ENCODE measurements at places on chromosomes 12 and 14.

- DNase-seq: no peak
Observed at GRCh38 chr12:79560225-79560889, 130.4 kb downstream of the PAWR start.

DNA sequence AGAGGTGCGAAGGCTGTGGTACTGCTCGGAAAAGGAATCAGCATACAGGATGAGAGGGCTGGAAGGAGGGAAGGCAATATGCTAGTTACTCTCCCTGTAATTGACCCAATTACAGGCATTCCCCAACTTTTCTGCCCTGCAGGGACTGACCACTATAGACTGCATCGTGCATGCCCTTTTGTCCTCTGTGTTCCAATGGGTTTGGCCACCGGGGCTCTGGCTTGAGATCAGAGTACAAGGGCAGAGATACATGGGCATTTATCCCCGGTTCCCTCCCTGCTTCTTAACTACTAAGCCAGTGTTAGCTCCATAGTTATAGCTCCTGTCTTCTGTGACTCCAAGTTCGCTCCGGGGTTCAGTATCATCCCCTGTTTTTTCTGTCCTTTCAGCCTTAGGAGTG, 59.7 kb downstream of the GTF2A1 start:
- no peak for DNase-seq

- peak; percentile 11 for DNase-seq
Observed at GRCh38 chr12:50401500-50402081, 906 bp downstream of the LARP4 start.

GRCh38 chr14:96040828-96041371, 1.7 kb downstream of the C14orf132 start:
- DNase-seq: no peak

- no peak for DNase-seq
Observed at GRCh38 chr12:68638721-68639395, 28.2 kb downstream of the RAP1B start.

DNA sequence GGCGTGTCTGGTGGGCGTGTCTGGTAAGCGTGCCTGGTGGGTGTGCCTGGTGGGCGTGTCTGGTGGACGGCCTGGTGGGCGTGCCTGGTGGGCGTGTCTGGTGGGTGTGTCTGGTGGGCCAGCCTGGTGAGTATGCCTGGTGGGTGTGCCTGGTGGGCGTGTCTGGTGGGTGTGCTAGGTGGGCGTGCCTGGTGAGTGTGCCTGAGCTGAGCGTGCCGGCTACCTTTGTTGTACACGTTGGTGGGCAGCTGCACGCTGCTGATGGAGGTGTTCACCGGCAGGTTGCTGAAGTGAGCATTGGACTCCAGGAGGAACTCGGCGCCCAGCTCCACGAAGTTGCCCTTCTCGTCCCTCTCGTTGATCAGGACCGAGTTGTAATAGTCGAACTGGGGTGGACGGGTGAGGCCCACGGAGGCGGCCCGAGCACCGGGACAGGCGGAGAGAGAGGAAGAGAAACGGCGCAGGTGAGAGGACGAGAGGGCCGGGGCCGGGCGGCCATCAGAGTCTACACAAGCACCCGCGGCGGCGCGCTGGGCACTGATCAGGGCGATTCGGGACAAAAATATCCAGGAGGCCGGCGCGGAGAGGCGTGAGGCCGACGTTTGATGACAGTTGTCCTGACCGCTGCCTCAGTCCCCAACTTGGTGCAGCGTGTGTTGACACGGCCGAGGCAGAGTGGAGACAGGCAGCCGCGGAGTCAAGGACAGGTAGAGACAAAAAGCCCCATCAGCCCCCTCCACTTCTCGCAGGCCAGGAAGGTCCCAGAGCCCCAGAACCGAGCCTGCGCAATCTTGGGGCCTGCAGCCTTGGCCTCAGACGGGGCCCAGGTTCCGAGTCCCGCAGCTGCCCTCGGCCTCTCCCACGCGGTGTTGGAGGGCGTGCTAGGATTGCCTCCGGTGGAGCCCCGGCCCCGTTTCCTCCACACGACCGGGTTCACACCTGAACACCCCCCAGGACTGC, 10.5 kb downstream of the CACNA2D4 start:
- no peak for DNase-seq

GRCh38 chr12:130649101-130650045, 66.7 kb downstream of the RIMBP2 start:
- no peak for DNase-seq

GRCh38 chr14:54589843-54590242, 22.9 kb downstream of the SAMD4A start:
- DNase-seq: no peak

- no peak for DNase-seq
Observed at GRCh38 chr14:51463461-51463860, 188.2 kb upstream of the FRMD6 start.

DNA sequence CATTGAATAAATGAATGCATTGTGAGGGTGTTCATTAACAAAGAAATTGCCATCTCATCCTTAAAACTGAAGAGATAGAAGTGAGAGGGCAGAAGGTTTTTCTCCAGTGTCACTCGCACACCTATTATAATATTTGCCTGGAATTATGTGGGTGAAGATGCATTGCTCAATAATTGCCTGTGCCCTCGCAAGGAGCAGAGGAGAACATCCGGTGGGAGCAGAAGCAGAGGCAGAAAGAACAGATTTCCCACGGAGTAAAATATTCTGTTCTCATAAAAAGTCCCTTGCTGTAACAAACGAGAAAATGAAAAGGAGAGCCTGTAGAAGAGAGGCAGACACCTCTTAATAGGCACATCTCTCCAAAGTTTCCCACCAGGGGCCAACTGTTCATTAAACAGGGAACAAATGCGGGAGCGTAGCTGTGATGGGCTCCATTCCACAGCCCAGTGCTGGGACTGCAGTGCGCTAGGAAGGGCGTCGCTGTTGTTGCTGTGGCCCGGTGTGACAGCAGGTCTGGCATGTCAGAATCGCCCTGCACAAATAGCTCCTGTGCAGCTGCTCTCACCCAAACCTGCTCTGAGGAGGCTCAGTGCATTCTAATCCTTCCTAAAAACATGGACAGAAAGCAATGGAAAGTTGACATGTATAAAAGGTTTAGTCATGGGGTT, 359.8 kb downstream of the APAF1 start:
- DNase-seq: no peak

DNA sequence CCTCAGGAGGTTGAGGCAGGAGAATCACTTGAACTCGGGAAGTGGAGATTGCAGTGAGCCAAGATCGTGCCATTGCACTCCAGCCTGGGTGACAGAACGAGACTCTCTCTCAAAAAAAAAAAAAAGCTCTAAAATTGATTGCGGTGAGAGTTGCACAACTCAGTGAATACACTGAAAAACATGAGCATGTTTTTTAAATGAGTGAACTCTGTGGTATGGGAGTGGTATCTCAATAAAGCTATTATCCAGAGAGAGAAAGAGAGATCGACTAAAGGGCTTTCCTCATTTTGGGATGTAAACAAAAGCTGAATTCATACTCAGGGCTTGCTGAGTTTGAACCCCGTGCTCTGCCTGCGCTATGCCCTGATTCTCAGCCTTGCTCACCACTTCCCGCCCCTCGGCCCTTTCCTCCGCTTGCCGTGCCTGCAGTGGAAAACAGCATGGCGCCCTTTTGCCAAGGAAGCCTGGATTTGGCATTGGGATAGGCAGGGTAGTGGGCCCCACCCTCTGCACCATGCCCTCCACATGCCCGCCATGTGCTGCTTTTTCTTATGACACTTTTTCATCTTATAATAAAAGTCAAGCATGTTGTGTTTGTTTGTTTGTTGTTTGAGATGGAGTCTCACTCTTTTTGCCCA, 102.5 kb downstream of the LGMN start:
- no peak for DNase-seq

DNA sequence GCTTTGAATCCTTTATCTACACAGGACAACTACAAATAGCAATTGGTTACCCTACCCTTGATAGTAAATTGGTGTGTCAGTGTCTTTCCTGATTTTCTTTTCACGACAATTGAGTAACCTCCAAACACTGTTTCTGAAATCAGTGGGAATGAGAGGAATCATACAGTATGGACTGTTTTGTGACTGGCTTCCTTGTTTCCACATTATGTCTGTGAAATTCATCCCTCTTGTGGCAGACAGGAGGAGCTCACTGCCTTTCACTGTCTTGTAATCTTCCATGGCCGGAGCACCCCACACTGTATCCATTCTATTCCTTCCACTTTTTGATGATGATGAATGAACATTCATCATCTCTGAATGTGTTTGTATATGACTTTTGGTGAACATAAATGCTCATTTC, 164.0 kb upstream of the PZP start:
- DNase-seq: no peak

DNA sequence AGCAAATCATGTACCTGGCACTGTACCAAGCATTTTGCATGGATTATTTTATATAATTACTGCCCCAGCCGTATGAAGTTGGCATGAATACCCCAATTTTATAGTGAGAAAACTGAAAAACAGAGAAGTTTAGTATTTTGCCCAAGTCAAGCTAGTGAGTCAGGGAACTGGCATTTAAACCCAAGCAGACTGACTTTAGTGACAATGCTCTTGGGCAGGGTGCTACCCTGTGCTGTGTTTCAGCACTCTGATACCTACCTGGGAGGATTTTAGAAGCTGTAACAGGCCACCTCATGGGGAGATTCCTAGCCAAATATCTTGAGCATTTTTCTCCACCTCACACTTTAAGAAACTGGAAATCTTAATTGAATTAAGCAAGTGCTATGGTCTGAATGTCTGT, 98.1 kb upstream of the MAX start:
- no peak for DNase-seq

GRCh38 chr14:39246618-39247017, 12.9 kb downstream of the MIA2 start:
- DNase-seq: no peak

- no peak for DNase-seq
Observed at GRCh38 chr14:26856876-26857518, 259.2 kb upstream of the NOVA1 start.

GRCh38 chr14:32469388-32470160, 140.5 kb downstream of the AKAP6 start:
- DNase-seq: no peak

- DNase-seq: no peak
Observed at GRCh38 chr14:23071921-23072539, 14.7 kb upstream of the CDH24 start.

- no peak for DNase-seq
Observed at GRCh38 chr12:18578191-18578590, 159.6 kb downstream of the PLCZ1 start.

- peak; percentile 71 for DNase-seq
Observed at GRCh38 chr14:59189786-59190368, 1.4 kb downstream of the DAAM1 start.

DNA sequence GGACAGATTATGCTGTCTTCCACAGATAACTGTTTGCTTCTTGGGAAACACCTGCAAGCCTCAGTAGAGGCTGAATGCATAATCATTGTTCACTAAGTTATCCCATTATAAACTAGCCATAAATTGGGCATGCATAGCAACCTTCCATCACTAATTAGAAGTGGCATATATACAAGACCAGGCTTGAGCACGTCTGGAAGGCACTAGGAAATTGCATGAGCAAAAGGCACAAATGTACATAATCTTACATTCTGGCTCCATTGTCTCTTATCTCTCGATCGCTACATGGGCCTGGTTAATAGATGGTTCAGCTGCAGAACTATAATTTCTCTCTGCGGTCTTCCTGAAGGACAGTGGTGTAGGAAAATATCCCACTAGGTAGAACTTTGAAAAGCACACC, 679.2 kb downstream of the RPL10L start:
- no peak for DNase-seq

- peak; percentile 81 for DNase-seq
Observed at GRCh38 chr12:104736307-104736706, 221.8 kb downstream of the SLC41A2 start.

DNA sequence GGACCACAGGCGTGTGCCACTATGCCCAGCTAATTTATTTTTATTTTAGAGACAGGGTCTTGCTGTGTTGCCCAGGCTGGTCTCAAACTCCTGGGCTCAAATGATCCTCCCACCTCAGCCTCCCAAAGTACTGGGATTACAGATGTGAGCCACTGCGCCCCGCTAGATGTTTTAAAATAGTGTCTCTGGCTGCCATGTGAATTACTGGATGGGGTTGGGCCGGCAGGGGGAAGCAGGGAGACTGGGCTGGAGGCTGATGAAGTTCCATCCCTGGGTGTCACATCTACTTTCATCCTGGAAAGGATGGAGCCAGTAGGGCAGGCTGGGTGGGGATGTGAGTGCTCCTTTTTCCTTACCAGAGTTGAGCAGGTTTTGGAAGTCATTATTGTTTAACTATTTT, 46.1 kb downstream of the DNAH10 start:
- no peak for DNase-seq

Measured in MG63 (cell line).